ENCODE measurements at places on chromosomes 6 and 20.

DNA sequence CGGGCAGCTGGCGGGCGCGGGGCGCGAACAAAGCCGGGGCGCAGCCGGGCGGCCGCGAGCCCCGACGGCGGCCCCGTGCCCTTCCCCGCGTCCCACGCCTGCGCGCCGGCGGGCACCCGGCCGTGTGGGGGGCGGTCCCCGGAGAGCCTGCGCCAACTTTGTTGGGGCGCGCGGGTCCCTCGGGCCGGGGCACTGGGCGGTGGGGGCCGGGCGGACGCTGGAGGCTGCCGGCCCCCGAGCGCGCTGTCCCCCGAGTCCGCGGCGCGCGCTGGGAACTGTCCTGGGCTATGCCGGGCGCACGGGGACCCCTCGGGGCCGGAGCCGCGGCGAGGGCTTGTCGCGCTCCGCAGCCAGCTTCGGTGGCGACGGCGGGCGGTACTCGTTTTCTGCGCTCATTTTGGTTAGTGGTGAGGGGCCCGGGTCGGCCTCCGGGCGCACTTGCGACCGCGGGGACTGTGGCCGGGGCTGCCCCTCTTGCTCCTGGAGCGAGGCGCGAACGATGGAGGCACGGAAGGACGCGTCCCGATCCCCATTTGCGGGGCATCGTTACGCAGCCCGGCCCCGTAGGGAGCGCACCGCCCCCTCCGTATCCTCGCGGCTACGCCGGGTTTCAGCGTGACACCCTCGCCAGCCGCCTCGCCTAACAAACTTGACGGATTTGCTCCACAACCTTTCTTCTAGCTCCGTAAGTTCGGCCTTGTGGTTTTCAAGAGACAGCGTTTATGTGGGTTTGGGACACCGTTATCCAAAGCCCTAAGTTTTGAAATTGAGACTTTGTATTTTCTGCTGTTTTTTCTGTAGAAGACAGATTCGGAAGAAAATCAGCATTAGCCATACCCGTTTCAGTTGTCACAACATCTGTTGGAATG is 622 bp downstream of the SS18L1 start:
- DNase-seq: no peak

DNA sequence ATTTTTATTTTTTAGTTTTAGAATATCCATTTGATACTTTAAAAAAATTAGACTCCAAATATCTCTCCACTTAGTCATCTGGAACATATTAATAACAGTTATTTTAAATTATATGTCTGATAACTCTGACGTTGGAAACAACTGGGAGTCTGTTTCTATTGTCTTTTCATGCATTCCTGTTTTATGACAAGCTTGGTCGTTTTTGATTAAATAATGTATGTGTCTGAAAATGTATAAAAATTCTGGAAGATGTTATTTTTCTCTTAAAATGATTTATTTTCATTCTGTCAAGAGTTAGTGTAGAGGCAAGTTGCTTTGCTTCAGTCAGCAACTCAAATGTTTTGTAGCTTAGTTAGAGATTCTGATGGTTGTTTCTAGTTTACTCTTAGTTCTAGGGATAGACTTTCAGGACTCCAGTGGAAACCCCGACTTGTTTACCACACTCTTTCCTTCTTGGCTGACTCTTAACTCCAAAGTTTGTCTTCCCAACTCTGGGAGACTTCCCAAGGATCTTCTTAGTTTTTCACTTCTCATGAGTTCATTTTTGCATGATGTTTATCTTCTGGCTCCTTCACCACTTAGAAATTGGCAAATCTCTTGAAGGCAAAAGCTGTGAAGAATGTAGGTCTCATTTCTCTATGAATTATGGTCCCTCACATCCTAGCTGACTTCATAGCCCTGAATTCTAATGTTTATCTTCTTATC is 190.9 kb downstream of the LAMA2 start:
- no peak for DNase-seq

GRCh38 chr6:130420911-130421310 is 55.1 kb downstream of the TMEM200A start:
- no peak for DNase-seq

GRCh38 chr20:48797275-48797825 is 30.4 kb downstream of the PREX1 start:
- no peak for DNase-seq

- DNase-seq: no peak
Measured at GRCh38 chr6:23688650-23689049, 437.4 kb upstream of the NRSN1 start.

DNA sequence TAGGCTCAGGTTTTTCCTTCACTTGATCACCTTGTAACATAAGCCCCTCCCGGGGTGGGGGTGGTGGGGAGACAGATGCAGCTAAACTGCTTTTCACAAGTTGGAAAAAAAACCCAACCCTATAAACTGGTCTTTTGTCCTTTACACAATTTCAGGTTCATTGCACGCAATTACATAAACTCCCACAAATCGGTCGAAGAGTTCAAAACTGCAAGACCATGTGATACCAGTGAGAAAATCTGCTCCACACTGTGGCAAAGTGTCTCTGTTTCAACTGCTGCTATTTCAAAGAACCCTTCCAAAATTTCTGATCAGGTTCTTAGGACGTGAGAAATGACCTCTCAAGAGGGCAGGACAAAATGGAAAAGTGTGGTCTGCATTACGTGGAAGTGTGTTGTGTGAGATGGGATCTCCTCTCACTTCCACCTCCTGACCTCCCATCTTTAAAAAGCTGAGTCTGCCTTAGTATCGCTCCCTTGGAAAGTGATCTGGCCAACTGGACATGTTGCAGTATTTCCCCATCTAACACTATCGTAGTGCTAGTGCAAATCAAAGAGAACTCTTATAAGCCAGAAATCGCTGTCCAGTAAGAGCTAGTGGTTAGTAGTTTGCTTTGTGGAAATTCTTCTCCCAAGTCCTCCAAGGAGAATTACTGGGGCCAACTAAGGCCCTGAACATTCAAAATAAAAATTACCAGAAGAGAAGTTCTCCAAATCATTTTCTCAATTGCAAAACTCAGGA is 60.1 kb downstream of the PRND start:
- DNase-seq: no peak

DNA sequence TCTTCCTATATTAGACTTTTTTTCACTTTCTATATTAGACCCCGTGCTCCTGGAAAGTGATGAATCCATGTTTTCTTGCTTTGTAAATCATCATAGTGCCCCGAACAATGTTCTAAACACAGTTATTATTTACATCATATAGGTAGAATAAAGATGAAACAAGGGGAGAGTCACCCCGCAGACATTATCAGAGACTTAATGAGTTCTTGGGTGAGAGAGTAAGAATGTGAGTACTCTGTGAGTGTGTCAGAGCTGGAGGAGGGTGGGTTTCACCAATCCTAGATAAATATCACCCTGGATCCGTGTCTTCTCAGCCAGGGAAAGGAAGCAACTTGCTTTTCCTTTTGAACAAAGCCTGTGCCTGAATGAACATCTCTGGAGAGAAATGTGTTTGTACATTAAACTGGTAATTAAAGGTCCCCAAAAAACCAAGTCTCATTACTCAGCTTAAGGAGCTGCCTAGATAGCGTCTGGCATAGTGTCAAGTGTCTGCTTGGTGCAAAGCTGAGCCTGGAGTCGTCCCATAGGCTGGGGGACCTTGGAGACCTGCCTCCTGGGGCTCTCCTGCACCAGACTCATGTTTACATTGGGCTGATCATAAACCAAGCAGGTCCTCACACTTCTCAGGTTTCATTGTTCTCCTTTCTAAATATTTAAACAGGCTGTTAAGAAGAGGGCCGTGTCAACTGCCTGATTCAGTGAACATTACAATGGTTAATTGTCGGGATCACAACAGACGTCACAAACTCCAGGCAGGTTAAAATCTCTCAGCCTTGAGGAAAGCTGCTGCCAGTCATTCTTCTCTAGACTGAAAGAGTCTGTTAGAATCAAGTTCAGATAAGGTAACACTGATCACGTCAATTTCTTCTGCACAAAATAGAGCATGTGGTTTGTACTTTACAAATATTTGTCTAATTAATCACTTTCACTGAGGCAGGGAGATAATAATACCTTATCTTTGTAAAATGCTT is 179.7 kb upstream of the MYLIP start:
- DNase-seq: no peak

- DNase-seq: no peak
Measured at GRCh38 chr20:44228465-44229258, 18.1 kb upstream of the OSER1 start.

- DNase-seq: peak; percentile 91
Measured at GRCh38 chr20:46406200-46406985, at the start of gene ELMO2. TSS of gene ELMO2 (minus strand) at chr20:46406615. CDS start at chr20:46394482, 12,133 bp downstream.

DNA sequence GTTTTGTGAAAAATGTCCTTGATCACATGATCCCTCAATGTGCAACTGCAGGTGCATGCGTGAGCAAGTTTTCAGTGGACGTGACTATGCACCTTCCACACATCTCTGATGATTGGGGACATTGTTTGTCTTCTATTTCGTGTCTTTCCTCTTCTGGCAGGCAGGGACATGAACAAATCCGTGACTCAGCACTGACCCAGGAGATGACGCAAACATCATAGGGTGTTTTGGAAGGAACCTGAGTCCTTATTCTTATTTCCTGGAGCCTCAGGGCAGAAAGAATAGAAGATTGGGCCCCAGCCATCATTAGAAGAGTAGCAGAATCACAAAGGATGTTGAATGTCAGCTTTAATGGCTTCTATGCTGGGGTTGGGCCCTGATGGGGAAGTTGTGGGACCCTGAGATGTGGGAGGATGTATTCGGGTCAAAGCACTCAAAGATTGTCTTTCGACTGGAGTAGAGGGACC is 11.9 kb upstream of the SIRPD start:
- DNase-seq: peak; percentile 35

DNA sequence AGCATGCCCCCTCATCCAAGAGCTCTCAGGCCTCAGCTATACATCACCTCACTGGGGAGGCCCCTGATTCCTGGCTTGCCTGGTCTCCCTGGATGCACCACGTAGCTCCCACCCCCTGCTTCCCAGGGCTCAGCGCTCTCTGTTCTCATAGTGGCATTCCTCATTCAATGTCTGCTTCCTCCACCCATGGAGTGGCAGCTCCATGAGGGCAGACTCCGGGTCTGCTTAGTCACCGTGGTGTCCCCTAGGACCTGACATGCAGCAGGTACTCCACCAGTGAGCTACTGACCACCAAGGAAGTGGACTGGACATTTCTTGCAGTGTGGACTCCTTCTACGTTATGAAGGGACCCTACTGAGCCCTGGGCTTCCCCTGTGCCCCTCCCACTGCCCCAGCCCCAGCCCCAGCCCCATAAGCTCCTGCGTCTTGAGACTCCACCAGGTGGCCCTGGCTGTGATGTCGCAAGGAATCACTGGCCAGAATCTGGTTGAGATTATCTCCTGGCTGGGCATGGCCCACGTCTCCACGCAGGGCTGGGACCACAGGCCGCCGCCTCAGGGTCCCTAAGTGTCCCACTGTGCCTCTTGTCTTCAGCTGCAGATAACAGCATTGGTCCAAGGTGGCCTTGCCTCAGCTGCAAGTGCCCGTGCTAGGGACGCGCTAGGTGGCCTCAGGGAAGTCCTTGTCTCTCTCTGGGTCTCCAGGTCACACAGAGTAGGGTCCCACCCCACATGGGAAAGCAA is 26.7 kb downstream of the CEBPB start:
- DNase-seq: no peak

DNA sequence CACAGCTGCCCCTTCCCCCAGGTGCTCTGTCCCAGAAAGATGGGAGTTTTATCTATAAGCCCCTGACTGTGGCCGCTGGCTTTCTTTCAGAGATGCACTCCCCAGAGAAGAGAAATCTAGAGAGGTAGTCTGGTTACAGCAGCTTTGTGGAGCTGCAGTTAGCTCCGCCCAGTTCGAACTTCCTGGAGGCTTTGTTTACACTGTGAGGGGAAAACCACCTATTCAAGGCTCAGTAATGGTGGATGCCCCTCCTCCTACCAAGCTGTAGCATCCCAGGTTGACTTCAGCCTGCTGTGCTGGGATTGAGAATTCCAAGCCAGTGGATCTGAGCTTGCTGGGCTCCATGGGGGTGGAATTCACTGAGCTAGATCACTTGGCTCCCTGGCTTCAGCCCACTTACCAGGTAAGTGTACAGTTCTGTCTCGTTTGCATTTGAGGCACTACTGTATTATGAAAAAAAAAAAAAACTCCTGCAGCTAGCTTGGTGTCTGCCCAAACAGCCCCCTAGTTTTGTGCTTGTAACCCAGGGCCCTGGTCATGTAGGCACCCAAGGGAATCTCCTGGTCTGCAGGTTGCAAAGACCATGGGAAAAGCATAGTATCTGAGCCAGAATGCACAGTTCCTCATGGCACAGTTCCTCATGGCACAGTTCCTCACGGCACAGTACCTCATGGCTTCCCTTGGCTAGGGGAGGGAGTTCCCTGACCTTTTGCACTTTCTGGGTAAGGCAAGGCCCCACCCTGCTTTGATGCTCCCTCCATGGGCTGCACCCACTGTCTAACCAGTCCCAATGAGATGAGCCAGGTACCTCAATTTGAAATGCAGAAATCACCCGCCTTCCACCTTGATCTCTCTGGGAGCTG is 275.0 kb downstream of the CENPW start:
- DNase-seq: no peak

- DNase-seq: no peak
Measured at GRCh38 chr6:73734832-73735453, 38.9 kb downstream of the CD109 start.

DNA sequence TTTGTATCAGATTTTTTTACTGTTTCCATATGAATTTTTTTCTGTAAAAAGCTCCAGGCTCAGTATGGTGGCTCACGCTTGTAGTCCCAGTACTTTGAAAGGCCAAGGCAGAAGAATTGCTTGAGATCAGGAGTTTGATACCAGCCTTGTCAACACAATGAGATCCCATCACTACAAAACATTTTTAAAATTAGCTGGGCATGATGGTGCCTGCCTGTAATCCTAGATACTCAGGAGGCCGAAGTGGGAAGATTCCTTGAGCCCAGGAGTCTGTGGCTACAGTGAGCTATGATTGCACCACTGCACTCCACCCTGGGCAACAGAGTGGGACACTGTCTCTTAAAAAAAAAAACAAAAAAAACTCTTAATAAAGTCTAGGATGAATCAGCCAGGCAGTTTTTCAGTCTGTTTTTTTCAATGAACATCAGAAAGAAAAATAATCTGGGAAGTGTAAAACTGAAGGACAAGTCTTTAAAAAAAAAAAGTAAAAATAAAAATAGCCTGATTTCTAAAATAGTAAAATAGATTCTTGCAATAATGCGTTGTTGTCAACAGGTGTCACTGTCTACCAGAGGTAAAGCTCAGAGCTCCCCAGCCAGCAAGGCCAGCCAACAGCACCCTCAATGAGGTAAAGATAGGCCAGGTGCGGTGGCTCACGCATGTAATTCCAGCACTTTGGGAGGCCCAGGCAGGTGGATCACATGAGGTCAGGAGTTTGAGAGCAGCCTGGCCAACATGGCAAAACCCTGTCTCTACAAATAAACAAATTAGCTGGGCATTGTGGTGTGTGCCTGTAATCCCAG is 9.3 kb upstream of the ATG5 start:
- peak; percentile 14 for DNase-seq

Measured in H54 (cell line).